ENCODE measurements at places on chromosomes 7 and 10.

GRCh38 chr7:135246191-135246825 lies 12.7 kb downstream of the STRA8 start:
- no peak for DNase-seq

DNA sequence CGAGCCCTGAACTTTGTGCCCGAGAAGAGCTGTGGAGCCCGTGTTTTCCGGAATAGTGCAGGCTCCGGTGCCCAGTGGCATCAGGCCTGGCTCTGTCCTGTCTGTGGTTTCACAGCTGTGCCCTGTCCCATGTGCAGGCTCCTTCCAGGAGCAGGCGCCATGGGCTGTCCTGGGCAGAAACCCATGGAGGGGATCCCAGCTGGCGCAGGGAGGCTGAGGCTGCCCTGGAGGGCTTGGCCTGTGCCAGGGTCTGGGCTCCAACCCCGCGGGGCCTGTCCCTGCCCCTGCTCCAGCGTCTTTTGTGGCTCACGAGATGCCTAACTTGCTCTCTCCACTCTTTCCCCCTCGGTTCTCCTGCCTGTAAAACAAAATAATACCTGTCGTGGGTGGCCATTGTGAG lies 23.3 kb upstream of the CRHR2 start:
- DNase-seq: no peak

DNA sequence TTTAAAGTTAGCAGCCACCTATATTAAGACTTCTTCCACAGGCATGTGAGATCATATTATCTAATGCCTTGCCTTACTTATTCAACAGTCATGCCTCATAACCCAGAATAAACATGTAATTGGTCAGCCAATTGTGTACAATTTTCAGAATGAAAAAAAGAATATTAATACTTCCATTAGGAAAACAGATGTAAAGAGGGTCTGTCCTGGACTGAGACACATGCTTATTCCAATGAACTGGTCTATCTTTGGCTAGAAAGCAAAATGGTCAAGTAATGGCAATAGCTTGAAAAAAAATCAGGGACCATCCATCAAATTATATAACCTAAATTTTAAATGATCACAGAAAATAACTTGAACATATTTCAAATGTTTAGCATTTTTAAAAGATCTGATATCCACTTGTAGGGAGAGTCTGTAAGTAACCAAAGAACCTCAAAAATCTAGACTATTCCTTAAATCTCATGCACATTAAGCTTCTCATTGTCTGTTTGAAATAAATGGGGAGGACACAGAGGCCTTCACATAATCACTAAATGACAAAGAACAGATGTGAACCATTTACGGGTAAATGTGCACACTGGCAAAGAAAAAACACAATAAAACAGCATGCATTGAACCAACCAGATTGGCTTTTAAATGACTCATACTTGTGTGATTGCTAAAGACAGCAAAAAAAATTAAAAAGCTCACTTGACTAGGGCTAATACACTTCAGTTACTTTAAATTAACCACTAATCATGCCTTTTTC lies 568.8 kb upstream of the PCDH15 start:
- no peak for DNase-seq

GRCh38 chr7:102317231-102318059 lies 30.8 kb downstream of the SH2B2 start:
- DNase-seq: no peak

DNA sequence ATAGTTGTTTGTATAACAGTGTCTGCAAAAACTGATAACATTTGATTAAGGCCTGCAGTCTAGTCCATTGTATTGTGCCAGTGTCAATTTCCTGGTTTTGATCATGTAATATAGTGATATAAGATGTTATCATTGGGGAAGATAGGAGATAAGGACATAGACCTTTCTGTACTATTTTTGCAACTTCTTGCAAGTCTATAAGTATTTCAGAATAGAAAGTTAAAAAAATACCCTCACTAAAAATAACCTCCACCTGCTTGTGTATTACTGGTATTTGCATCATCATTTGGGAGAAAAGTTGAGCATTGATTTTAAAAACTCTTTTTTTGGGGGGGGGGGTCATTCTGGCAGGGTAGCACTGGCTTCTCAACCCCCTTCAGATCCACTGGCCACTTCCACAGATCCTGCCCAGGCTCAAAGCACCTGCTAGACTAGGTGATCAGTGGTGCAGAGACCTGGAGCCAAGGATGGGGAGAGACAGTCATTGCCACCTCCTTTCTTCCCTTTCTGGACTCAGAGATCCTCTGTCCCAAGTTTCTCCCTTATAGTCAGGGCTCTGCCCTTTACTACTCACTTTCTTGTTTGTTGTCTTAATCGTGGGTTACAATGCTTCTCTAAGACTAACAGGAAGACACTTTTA lies 103.0 kb downstream of the RBM20 start:
- DNase-seq: no peak

Data from RCC 7860 (cell line).